ENCODE measurements at places on chromosomes 16 and 17.
A peak's percentile ranks its signal among the peaks of the same experiment; 100 is the strongest.

DNA sequence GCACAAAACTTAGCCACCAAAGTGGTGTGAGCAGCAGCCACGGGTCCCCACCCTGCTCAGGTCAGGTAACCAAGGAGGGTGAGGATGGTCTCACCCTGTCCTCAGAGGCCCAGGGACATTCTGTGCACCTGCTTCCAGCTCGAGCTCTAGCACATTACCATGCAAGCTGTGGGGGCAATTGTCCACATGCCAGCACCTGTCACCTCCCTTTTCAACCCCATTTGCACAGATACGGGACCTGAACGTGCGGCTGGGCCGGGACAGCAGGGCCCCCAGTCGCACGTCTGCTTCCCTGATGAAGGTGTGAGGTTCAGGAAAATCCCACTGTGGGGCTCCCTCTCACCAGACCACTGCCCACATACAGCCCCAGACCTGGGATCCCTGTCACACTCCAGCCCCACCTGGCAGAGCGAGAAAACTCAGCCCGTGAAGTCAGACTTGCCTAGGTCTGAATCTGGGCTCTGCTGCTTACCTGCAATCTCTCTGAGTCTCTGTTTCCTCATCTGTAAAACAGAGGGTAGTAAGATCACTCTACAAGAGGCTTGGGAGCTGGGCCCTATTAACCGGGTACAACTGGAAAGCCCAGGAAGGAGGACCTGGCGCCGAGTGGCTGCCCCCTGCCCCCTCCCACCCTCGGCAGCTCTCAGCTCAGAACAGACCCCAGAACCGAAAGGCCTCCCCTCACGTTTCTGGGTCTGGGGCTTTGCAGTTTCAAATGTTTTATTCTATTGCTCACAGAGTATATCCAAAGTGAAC lies 7.9 kb downstream of the WFIKKN2 start:
- no peak for DNase-seq

DNA sequence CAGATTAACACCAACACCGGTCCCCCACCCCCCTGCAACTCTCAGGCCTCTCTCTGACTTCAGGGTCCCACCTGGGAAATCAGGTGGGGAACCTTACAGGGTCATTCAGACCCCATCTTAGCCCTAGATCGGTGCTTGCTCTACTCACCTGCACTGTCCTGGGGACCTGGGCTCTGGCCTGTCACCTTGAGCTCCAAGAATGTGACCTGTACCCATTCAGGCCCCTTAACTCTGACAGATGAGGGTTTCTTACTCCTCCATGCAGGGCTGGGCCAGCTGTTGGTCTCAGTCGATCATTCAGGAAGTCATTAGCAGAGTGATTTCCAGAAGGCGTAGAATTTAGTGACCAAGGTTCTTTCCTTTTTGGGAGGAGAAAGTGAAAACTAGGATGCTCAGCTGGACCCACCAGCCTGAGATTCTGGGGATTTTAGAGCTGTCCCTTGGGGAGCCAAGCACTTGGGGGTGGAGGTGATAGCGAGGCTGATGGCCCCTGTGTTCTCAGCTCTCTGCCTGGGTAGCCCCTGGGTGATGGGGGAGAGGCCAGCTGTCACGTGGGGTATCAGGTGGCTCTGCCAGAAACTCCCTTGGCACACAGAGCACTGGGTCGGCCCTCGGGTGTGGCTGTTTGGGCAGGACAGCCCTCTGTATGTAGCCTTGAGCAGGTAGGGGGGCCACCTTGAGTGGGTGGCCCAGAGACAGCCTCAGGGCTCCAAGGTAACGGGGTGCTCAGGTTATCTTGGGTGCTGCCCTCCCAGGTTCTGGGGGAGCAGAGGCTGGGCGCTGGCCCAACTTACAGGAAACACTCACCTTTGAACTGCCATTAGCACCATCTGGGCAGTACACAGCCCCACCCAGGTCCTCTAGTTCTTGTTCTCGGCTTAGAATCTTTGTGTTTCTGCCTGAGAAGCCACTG lies 724 bp downstream of the MVP start:
- DNase-seq, result no peak

GRCh38 chr17:40068917-40069750 lies 6.4 kb downstream of the THRA start:
- DNase-seq, result peak; percentile 66

DNA sequence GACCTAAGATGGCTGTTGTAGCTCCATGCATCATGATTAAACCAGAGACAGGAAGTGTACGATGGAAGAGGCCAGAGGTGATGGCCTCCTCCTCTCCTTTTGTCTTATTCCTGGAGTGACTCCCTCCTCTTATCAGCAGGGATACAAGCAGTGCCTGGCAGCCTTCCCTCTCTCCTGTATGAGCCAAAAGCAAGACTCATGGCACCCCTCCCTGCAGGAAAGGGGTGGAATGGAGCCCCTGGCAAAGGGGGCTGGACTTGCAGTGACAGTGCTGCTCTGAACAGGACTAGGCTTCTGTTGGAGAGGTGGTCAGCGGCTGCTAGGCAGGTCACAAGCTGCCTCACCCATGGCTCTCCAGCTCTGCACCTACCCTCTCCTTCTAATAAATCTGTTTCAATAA lies 8.4 kb downstream of the TXNL4B start:
- no peak for DNase-seq

DNA sequence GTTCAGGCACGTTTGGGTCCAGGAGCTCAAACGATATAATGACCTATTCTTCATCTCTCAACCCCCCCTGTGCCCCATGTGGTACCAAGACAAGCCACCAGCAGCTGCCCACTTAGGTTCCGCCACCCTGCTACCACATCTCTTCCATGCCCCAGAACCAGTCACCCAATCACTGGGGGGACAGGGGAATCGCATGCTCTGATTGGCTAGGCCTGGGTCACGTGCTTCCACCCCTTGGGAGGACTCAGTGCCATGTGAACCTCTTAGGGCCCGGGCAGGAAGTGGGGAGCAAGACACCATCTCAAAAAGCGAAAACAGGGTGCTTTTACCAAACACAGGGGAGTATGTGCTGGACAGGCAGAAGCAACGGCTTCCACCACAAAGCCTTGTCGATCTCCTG lies 91.3 kb downstream of the KATNIP start:
- DNase-seq, result no peak

DNA sequence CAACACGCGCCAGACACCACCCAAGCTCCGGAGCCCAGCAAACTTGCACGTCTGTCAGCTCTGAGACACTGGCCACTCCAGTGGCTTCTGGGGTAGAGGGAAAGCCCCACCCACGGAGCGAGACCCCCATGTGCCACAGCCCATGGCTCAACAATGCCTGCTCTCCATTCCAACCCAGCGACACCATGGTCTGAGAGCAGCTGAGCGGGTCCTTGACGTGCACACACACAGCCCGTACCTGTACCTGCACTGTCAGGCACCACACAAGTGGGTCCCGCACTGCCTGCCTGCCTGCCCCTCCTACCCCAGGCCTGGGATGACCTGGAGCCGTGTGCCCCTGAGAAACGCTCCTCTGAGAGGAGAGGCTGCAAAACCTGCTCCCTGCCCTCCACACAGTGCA lies 77.0 kb downstream of the ZNF778 start:
- no peak for DNase-seq

DNA sequence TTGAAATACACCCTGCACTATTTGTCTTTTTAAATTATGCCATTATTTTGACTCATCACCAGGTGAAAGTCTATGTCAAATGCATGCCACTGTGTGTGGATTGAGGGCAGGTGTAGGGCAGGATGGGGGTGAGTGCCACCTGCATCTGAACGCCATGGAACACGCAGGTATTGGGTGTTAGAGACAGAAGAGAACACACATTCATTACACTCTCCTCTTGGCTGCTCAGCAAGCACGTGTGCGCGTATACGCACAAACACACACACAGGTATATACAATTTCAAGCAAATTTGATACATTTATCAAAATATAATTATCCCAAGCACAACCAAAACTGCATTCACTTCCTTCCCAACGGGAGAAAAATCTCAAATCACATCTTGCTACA lies 268.9 kb downstream of the NTN1 start:
- no peak for DNase-seq

GRCh38 chr16:47284999-47285398 lies 141.3 kb upstream of the NETO2 start:
- no peak for DNase-seq

- no peak for DNase-seq
Measured at GRCh38 chr16:84528322-84528721, 23.9 kb upstream of the MEAK7 start.

GRCh38 chr17:31093866-31094599 lies 744 bp upstream of the NF1 start:
- DNase-seq, result no peak

- DNase-seq, result no peak
Measured at GRCh38 chr16:4016005-4016352, 100.3 kb downstream of the ADCY9 start.

GRCh38 chr17:17341452-17341851 lies 38.3 kb downstream of the NT5M start:
- no peak for DNase-seq

GRCh38 chr17:55990332-55991006 lies 162.8 kb upstream of the ANKFN1 start:
- DNase-seq, result no peak

Data from activated CD4-positive, CD25-positive, alpha-beta regulatory T cell (primary cell).